Activated CD8-positive, alpha-beta memory T cell treated with anti-CD3 and anti-CD28 coated beads, Interleukin-2, amount 50 U/mL, for 4 hours (primary cell): ENCODE measurements at places on chromosomes 6 and 20.
A peak's percentile ranks its signal among the peaks of the same experiment; 100 is the strongest.

DNA sequence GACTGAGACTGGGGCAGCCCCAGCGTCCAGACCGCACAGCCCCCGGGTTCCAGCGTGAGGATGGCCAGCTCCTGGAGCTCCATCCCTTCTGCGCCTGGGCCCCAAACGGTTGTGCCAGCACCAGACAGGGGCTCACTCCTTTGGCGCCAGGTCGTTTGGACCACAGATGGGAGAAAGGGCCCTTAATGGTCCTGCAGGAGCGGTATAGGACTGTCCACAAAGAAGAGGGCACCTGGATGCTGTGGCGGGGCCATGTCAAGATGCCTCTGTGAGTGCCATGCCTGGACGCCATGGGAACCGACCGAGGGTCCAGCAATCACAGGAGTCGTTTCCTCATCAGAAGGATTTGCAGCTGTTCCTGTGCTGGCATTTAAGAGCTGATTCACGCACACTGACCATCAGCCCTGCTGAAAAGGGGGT is 82.7 kb downstream of the DLL1 start:
- DNase-seq, result no peak

GRCh38 chr20:37796121-37796520 is 102.3 kb downstream of the CTNNBL1 start:
- no peak for DNase-seq

GRCh38 chr6:22613051-22613450 is 43.7 kb downstream of the HDGFL1 start:
- no peak for DNase-seq

DNA sequence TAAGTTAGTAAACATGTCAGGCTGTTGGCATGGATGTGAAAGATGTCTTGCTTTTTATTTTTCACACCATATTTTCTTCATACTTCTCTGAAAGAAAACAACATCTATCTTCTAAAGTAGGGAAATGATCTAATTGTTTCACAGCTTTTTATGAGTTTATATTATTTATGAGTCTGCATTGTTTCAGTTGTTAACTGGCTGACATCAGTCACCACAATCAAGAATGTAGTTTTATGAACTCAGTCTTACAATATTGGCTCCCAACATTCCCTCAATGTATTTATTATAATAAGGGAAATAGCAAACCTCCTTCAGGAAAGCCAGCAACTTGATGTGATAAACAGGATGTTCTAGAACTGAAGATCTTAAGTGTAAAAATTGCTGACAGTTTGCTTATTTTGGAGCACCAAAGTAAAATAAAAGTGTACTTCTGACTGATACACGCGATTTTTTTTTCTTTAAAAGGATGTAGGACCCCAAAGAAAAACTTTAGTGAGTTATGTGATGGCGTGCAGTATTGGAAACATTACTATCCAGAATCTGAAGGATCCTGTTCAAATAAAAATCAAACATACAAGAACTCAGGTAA is 106.0 kb downstream of the ADGRG6 start:
- DNase-seq, result no peak

DNA sequence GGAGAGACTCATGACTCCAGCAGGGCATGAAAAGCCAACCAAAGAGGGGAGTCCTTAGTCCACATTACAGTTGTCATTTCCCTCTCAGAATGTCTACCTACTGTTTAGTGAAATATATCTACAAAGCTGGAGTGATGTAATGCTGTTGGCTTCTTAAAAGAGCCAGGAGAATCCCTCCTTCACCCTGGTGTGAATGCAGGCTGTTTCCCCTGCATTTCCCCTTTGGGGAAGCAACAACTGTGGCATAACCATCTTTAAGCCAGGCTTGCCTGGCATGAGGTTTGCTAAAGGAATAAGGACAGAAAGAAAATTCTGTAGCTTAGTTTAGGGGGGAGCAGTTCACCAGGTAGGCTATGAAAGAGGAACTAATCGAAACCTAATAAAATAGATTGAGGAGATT is 129.5 kb downstream of the CRYBG1 start:
- DNase-seq, result no peak

- DNase-seq, result no peak
Measured at GRCh38 chr6:21199262-21199661, 394.3 kb upstream of the SOX4 start.

GRCh38 chr6:13026557-13026956 is 301.8 kb downstream of the TBC1D7 start:
- DNase-seq, result no peak

GRCh38 chr6:156902782-156903181 is 125.6 kb downstream of the ARID1B start:
- DNase-seq, result no peak

DNA sequence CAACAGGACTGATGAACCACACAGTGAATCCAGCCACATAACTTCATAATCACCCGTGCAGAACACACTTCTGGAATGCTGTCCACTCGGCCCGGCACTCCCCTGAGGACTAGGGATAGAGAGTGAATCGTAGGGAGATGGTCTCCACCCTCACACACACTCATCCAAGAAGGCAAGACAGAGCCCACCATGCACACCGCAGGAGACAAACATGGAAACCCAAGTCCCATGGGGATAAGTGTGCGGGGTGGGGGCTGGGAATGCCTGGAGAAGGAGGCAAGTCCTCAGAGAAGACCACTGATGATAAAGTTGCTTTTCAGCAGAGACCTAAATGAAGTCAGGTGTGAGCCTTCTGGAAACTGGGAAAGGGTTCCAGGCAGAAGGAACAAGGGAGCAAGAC is 399.2 kb upstream of the AGPAT4 start:
- no peak for DNase-seq

GRCh38 chr20:5065879-5066383 is 53.8 kb downstream of the PCNA start:
- DNase-seq, result no peak

GRCh38 chr20:62196286-62196685 is 13.5 kb downstream of the MTG2 start:
- no peak for DNase-seq

- DNase-seq, result no peak
Measured at GRCh38 chr6:2403546-2403945, 158.1 kb upstream of the GMDS start.

DNA sequence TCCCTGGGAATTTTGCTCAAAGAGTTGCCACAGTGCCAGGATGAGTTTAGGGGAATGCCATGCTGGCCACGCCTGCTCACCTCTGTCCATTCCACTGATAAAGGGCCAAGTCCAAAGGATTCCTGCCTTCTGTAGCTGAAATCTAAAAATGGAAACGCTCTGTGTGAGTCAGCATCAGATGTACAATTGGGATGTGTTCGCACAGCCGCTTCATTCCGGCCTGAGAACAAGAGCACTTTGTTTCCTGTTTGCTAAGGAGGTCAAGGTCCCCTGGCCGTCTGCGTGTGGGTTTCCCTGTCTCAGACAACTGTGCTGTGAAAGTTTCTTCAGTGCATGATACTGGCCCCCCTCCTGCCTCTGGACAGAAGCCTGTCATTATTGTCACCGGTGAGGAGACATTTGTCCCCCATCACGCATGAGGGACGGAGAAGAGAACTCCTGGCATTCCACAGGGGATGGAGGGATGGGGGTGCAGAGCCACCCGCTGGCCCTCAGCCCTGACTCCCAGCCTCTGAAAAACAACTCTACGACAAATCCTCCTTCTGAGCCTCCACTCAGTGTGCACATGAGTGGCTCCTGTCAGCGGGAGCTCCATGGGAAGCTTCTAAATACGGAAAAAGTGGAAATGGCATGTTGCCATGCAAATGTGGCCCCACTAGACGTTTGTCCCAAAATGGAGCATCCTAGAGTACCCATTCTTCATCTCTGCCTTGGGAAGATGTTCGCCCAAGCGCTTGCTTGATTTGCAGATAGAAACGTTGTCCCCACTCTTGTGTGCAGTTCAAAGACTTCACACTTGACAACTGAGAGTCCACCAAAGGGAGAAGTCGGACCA is 143.5 kb upstream of the AFDN start:
- no peak for DNase-seq

DNA sequence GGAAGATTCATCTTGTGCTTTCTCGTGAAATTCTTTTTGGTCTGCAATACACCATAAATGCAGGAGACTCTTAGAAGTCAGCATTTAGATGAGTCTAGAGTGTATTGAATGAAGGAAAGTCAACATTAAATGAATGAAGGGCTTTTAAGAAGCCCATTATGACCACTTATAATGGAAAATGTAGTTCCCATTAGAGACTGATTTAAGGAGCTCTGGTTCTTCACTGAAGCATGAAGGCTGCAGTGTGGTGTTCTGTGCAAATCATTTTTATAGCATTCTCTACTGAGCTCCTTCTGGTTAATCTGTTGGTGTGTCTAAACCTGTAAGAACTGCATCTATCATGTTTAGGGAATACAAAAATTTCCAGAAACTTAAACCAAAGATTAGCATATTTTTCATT is 19.7 kb downstream of the NCOA7 start:
- DNase-seq, result no peak

GRCh38 chr6:84033523-84034451 is at the start of gene MRAP2:
Gene MRAP2, plus strand, starts transcription at chr6:84033772. Its CDS starts 21,547 bp downstream, at chr6:84055319.
- DNase-seq, result no peak

DNA sequence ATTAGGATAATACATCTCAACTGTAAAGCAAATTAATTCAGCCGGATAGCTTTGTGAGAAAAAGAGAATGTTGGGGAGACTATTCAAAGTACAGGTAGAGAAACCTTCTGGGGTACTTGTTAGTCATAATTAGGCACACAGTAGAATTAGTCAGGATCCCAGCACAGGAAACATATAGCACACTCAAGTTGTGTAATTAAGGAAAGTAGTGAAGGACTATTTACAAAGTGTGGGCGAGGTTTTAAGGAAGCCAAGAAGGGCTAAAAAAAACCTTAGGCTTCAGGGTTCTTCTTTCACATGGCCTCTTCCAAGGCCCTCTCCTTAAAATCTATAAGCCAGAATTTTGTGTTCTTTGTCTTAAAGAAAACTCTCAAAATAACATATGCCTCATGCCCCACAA is 126.7 kb downstream of the RTN4IP1 start:
- DNase-seq, result no peak

- DNase-seq, result no peak
Measured at GRCh38 chr6:191487-192312, 100.6 kb upstream of the DUSP22 start.

DNA sequence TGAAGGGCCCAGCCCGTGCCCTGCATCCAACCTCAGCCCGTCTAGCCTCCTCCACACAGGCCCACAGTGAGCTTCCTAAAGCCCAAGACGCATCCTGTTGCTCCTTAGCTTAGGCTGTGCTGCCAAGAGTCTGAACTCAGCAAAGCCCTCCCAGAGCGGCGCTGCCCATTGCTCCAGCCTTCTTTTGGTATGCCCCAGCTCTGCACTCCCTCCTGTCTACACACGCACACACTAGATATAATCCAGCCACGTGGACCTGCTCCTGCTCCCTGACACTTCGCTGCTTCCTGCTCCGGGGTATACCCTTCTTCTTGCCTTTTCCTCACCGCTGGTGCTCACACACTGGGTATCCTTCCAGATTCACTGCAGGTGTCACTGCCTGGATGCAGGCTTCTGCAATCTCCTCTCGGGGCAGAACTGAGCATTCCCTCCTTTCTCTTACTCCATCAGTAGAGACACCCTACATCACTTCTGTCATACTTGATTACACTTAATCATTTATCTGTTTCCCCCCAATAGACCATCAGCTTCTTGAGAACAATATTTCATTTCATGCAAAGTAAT is 23.8 kb downstream of the GABRR2 start:
- no peak for DNase-seq

GRCh38 chr6:75884822-75885221 is 135.8 kb downstream of the MYO6 start:
- DNase-seq, result no peak

DNA sequence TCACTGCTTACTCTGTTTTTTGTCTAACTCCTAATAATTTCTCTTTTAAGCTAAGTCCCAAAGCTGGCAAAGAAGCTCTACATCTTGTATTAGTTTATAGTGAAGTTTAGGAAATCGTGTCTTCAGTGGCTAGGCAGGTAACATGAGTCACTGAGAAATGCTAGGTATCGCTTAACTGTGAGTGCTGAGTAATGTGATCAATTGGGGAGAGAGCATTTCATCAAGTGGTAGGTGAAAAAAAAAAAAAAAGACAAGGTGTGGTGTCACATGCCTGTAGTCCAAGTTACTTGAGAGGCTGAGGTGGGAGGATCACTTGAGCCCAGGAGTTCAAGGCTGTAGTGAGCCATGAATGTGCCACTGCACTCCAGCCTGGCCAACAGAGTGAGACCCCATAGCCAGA is 125.3 kb downstream of the FAM83B start:
- no peak for DNase-seq

- DNase-seq, result no peak
Measured at GRCh38 chr6:12748815-12749521, 32.4 kb downstream of the PHACTR1 start.

DNA sequence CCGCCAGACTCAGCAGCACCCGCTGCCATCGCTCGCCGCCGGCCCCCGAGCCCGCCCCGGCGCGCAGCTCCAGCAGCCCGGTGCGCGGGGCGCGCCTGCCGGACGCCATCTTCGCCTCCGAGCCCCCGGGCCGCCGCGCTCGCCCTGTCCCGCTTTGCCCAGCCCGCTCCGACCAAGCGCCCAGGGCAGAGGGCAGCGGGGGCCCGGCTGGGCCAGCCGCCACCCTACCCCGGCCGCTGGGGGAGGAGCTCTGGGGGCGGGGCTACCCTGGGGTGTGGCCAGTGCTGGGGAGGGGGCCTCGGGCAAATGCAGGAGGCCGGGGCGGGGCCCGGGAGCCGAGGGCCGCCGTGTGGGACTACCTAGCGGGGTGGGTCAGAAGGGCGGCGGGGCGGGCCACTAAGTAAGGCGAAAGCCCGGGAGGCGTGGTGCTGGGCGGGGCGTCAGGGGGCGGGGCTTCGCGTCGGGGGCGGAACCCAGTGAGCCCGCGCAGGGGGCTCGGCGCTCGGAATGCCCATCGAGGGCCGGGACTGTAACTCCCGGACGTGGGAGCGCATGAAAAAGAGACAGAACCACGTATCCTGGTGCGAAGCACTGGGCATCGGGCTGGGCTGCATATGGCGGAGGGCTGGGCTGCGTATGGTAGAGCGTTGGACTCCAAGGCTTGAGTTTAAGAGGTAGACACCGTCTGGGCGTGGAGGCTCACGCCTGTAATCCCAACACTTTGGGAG is at the start of gene SNTA1:
Gene SNTA1 (minus strand): TSS at position 252 of the 728 bp plus-strand sequence. CDS start 143 bp downstream, at position 109.
- DNase-seq, result peak; percentile 87

DNA sequence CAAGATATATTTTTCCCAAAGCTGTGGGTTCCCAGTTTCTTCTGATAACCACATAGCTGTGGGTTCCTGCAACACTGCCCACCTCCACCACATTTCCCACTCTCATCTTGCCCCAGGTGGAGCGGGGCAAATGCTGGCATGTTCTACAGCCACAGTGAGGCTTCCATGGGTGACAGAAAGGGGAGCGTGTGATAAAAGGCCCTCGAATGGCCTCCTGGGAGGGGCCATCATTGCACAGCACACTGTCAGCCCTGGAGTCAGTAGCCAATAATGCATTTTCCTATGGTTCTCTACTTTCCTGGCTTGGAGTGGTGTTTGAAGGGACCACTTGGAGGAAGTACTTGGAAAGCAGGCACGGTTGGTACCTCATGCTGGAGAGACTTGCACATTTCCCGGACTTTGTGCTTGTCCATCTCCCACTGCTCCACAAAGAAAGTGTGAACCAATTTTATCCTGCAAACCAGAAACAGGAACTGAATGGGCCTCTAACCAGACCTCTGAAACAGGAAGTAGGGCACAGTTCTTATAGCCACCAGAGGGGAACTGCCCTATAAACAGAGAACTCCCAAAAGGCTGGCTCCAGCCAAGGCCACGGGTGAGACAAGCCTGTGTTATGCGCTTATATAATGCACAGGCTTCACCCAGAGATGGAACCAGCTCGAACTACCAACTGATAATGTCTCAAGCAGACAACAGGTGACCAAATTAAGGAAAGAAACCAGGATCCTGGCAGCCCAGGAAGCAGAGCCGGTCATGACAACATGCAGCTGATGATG is 8.6 kb downstream of the MAP3K5 start:
- no peak for DNase-seq
